Urinary bladder (tissue), 4 donors: ENCODE measurements at places on chromosomes 3 and 15. TPM values are rescaled to one million over a fixed set of nuclear protein-coding genes. Genes with fewer than 3 reads are reported as not detected.

Gene CPN2
- not detected for total RNA-seq

Gene SCN11A
- 11.8 TPM for total RNA-seq

Gene PLAAT1
- total RNA-seq: 0.90 TPM

Gene SAMD7
- not detected for total RNA-seq

Gene GLDN
- 1.9 TPM for total RNA-seq

Gene ACTC1
- total RNA-seq: 187 TPM

Gene LSG1
- total RNA-seq: 44.1 TPM

Gene NMNAT3
- total RNA-seq: 7.5 TPM

Gene VEPH1
- total RNA-seq: 0.74 TPM
